Mesenteric fat pad (tissue), 1 donor: ENCODE measurements at places on chromosomes 12 and 14.

- DNase-seq: no peak
Measured at GRCh38 chr12:14921218-14921617, 17.1 kb downstream of the ERP27 start.

GRCh38 chr14:77526266-77526665 is 27.6 kb upstream of the ISM2 start:
- no peak for DNase-seq

DNA sequence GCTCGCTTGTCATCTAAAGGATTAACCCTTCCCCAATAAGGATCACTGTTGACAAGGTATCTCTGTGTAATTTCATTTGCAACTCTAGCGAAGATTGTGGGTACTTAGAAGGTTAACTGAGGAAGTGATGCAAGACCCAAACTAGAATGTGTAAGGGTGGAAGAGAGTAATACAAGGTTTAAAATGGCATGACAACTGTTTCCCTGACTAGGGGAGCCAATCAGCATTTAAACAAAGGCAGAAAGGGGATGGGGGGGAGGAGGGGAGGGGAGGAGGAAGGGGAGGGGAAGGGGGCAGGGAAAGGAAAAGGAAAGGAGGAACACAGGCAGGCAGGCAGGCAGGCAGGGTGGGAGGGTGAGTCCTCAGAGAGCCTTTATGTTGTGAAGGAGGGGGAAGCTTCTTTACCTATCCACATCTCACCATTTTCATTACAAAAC is 31.1 kb downstream of the NRDE2 start:
- no peak for DNase-seq

GRCh38 chr14:73091044-73091443 is 32.7 kb downstream of the RBM25 start:
- no peak for DNase-seq

- DNase-seq: no peak
Measured at GRCh38 chr14:96762650-96763049, 34.5 kb upstream of the VRK1 start.

GRCh38 chr12:102120886-102121285 is 903 bp downstream of the PARPBP start:
- no peak for DNase-seq

DNA sequence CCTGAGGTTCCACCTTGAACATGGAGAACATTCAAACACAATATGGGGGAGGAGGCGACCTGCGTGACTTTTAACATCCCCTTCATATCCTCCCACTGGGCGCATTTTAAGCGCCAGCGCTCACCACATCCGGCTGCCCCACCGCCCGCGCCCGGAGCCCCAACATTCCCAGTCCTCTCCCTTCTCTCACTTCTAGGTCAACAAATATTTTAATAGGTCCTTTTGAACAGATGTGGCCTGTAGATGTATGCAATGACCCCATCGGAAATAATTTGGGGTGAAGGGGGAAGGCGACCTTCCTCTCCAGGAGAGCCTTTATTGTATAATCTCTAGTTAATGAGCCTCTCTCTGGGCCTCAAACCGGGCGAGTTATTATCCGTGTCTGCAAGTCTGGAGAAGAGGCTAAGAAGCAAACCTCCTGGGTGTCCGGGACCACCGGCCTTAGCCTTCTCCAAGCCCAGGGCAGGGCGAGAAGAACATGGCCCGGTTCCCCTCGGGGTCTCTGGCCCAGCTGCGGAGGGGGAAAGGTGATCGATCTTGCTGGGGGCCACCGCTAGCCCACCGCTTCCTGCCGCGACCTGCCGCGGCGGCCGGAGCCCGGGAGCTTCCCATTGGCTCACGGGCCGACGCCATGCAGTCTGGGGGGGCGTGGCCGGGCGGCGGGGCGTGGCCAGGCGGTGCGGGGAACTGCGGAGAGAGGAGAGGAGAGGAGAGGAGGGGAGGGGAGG is 83.2 kb upstream of the HMGA2 start:
- no peak for DNase-seq

DNA sequence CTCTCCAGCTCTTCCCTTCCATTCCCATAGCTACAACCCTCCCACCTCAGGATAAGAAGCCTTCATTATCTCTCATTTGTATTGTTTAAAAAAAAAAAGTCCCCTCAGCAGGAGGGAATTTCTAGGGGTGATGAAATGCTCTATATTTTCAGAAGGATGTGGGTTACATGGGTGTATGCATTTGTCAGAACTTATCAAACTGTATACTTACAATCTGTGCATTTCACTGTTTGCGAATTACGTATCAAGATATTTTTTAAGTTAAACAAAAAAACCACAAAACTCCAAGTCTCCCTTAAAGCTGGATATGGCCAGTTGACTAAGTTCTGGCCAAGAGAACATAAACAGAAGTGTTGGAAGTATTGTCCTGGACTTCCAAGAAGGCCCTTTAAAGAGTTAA is 2.0 kb upstream of the FKBP11 start:
- no peak for DNase-seq

GRCh38 chr14:22800346-22800745 is 14.9 kb downstream of the SLC7A7 start:
- no peak for DNase-seq

DNA sequence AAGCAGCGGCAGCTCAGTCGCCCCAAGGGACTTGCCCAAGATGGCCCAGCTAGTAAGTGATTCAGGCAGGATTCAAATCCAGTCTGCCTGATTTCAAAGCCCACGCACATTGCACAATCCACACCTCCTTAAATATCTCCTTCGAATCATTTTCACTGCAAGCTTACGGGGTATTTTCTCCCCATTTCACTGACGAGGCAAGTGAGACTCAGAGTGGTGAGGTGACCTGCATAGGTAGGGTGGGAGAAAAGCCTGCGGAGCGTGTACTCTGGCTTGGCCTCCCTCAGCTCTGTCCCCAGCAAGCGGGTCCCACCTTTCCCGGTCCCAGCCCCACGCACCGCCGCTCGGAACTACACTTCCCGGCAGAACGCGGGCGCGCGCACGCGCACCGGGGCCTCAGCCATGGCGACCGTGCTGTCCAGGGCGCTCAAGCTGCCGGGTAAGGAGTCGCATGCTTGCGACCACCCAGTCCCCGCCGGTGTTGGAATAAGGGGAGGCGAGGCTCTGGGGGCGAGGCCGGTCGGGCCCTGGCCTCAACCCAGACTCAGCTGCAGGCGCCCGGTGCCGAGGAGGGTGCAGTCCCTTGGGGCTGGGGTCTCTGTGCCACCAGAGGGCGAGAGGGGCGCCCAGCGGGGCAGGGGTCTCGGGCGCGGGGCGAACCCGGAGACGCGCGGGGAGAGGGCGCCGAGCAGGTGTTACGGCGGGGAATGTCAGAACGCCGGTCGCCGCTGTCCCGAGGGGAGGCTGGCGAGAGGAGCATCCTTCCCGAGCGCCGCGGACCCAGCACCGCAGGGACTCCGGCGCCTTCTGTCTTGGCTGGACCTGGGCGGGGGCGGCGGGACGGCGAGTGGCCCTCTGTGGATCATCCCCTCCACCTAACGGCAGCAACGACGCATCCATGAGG is at the start of gene FAM234B:
Gene FAM234B, plus strand, starts transcription at position 380 of the 904 bp plus-strand sequence. Its CDS starts 23 bp downstream, at position 403.
- DNase-seq: peak; percentile 97

- DNase-seq: no peak
Measured at GRCh38 chr12:119710965-119711551, 43.1 kb downstream of the PRKAB1 start.

- peak; percentile 35 for DNase-seq
Measured at GRCh38 chr14:94538070-94538740, 23.0 kb upstream of the SERPINA4 start.

- DNase-seq: no peak
Measured at GRCh38 chr14:72598306-72598705, 295.6 kb downstream of the DPF3 start.

DNA sequence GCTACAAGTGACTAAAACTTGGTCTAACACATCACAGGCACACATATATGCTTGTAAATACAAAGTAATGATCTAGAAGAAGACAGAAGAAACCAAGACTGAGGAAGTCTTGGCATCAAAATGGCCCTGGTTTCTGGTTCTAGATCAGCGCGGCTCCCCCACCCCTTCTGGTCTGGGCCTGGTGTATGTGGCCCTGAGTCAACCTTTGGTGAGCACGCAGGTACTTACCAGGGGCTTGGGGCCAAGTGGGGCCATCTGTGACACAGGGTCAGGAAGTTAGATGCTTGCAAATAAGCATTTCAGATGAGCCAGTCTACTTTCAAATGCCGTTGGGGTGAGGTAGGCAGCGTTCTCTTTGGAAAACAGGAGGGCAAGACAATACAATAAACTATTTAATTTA is 13.2 kb upstream of the HVCN1 start:
- peak; percentile 79 for DNase-seq

GRCh38 chr12:54028314-54029201 is at the start of gene HOXC6:
HOXC6 (plus strand) TSS chr12:54028440; CDS start chr12:54028522, 82 bp downstream.
- DNase-seq: no peak

GRCh38 chr12:26133521-26133920 is 8.7 kb upstream of the BHLHE41 start:
- no peak for DNase-seq
